Gastrocnemius medialis (tissue), 4 donors: ENCODE measurements at places on chromosomes 7 and 10.

GRCh38 chr7:123754271-123754871, 5.6 kb upstream of the WASL start:
- no peaks in the 10 kb centered on the region for H3K36me3 ChIP-seq
- no peak for DNase-seq

DNA sequence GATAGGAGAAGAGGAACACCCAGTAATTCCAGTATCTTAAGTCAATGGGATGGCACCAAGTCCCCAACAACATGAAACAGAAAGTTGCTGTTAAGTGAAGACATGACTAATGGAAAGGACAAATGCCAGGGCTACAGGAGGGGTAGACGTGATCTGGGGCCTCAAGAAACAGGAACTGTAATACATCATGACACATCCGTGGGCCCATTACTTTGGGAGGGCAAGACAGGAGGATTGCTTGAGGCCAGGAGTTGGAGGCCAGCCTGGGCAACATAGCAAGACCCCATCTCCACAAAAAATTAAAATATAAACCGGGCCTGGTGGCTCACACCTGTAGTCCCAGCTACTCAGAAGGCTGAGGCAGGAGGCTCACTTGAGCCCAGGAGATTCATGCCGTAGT, 408.6 kb upstream of the PRKCQ start:
- H3K4me1 ChIP-seq, result no peaks in the 10 kb centered on the region
- H3K27me3 ChIP-seq, result no peaks in the 10 kb centered on the region
- no peak overlapping the region for H3K4me3 ChIP-seq

DNA sequence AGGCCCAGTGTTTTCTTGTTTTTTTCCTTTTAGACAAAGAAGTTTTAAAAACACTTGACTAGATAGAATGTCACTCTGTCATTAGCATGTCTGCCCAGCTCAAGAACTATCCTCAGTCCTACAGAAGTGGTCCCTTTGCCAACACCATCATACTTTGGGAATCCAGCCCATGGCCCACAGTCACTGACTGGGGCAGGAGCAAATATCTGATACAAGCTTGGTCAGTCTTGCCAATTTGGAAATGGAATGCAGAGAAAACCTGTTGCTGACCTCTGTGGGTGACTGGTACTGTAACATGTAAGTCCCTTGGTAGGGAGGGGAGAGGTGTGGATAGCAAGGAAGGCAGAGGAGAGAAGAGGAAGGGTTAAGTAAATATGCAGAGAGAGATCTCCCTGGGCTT, 47.8 kb downstream of the IPMK start:
- DNase-seq, result no peak
- H3K36me3 ChIP-seq, result no peaks in the 10 kb centered on the region
- no peak overlapping the region for H3K4me3 ChIP-seq
- peaks cover 24% of the 10 kb centered on the region for H3K4me1 ChIP-seq
- no peaks in the 10 kb centered on the region for H3K27me3 ChIP-seq

GRCh38 chr7:1193593-1194424, 33.8 kb upstream of the ZFAND2A start:
- H3K36me3 ChIP-seq, result no peaks in the 10 kb centered on the region
- DNase-seq, result no peak
- no peak overlapping the region for H3K27ac ChIP-seq
- H3K4me1 ChIP-seq, result peaks cover 5% of the 10 kb centered on the region
- peaks cover 37% of the 10 kb centered on the region for H3K27me3 ChIP-seq

GRCh38 chr10:8037199-8037801, 17.2 kb upstream of the GATA3 start:
- no peaks in the 10 kb centered on the region for H3K36me3 ChIP-seq
- peaks cover 100% of the 10 kb centered on the region for H3K27me3 ChIP-seq
- no peak for DNase-seq
- no peak overlapping the region for H3K27ac ChIP-seq
- H3K4me3 ChIP-seq, result no peak overlapping the region
- peaks cover 3% of the 10 kb centered on the region for H3K4me1 ChIP-seq
